Cortex of kidney (tissue), 1 donor: ENCODE measurements at places on chromosomes 1 and 21.

DNA sequence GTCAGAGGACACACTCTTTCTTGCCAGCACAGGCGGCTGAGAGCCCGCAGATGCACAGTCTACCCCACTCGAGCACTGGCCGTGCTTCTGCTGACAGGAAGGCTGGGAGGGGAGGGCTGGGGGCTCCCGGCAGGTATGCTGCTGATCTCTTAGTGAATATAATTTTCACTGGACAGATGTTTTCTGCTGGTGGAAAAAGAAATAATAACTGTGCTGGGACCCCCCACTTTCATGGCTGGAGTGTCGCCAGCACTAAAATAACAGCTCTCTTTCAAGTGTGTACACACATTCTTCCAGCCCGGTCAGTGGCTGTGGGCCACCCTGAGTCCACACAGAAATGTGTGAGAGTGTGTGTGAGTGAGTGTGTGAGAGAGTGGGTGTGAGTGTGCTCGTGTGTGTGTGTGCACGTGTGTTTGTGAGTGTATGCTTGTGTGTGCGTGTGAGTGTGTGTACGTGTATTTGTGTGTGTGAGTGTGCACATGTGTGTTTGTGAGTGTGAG, 167.7 kb upstream of the USP24 start:
- DNase-seq = no peak

- DNase-seq = no peak
Measured at GRCh38 chr1:152970495-152970894, at the start of gene SPRR4. SPRR4 (plus strand) TSS chr1:152970648; CDS start chr1:152971891, 1,243 bp downstream.

DNA sequence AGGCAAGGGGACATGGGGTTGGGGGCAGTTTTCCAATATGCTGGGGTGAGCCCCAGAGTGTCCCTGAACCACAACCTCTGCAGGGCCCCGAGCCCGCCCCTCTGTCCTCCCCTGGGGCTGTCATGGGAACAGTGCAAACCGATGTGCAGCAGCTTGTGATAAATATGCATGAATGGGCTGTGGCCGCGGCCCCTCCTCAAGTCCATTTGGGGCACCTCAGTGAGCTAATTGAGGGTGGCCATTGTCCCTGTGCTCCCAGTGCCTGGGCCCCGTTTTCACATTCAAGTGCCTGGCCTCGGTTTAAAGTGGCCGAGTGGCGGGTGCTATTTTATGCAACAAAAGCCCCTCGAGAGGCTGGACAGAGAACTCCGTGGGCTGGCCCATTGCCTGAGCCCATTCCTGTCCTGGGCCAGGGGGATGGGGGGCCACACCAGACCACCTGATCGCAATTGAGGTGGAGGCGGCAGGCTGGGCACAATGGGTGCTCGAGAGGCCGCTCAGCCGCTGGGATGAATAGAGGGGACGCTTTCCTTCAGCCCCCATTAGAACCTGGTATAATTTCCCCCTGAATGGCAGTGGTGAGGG, 193.7 kb downstream of the FOXD2 start:
- DNase-seq = no peak

GRCh38 chr1:78274814-78275213, 216.0 kb upstream of the PTGFR start:
- no peak for DNase-seq

DNA sequence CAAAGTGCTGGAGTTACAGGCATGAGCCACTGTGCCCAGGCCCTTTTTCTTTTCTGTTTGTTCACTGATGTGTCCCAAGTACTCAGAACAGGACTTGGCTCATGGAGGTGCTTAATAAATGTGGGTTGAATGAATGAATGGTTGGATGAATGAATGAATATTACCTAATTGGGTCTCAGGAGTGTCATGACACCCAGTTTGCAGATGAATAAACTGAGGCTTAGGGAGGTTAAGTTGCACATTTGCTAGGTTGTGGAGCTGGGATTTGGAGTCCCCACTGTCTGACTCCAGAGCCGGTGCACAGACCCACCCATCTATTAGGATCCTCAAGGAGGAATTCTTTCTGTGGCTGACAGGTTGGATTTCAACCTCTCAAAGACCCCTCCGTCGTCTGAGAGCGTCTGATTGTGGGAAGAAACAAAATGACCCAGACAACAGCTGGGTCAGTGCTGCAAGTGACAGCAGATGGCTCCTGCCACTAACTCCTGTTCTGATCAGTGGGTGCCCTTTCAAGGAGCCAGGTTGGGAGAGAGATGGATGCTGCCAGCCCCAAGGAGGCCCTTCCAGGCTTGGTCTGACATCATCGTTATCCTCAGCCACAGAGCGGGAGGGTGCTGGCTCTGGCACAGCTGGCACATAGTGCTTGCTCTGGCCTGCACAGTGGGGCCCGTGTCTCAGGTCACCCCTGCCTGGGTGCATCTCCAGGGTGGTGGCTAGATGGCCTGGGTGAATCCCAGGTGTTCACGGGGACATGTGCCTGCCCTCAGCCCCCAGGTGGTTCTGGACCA, 24.2 kb downstream of the ARHGEF10L start:
- DNase-seq = no peak

- no peak for DNase-seq
Measured at GRCh38 chr21:27564684-27565301, 597.9 kb upstream of the ADAMTS5 start.

DNA sequence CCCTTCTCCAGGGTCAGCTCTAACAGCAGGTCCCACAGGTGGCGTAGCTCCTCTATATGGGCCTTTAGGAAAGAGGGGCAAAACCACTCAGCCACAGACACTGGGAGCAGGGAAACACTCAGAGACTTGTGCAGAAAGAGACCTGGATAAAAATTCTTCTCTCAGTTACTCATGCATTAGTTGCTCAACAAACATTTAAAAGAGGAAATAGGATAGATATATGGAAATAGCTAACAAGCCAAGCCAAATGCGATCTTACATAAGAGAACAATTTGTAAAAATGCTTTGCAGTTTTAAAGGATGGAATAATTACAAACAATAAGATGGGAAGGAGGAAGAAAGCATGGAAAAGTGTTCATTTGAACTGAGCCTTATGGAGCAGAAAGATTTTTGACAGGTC, 4.9 kb downstream of the SPTA1 start:
- DNase-seq = no peak
